Fibroblast of the aortic adventitia (primary cell): ENCODE measurements at places on chromosomes 13 and 19.

DNA sequence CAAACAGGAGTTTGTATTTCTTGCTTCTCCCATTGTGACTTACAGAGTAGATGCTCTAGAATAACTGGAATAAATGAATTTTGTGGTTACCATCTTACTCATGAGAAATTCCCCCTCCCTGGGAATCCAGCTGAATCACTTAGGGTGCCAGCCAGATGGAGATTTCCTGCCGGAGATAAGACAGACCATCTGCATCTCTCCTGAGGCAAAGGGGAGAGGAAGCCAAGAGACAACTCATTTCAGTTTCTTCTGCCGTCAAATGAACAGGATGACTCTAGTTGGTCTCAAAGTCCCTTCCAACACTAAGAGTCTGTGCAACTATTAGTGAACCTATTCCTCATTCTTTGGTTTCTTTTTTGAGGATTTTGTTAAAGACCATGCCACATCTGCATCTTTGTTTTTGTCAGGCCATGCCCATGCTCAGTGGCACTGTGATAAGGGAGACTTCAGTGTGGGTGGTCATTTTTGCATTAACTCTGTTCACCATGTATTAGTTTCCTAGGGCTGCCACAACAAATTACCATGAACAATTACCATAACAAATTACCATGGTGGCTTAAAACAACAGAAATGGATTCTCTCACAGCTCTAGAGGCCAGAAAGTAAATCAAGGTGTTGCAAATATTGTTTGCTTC is 112.8 kb downstream of the NDFIP2 start:
- peak; percentile 92 for DNase-seq

DNA sequence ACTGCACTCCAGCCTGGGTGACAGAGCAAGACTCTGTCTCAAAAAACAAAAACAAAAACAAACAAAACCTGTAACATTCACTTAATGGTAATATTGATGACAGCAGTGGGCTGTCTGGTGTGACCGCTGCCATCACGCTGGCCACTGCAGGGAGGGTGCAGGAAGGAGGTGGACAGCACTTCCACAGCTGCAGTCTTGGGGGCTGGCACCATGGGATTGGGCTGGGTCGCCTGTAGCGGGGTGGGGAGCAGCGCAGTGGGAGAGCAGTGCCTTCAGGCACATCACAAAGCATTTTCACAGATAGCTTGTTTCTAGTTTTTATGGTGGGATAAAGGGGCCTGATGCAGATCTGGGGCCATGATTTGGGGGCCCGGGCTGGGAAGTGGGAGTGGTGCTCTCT is 5.3 kb downstream of the IGFL4 start:
- no peak for DNase-seq

- DNase-seq = no peak
Measured at GRCh38 chr13:49271264-49271663, 23.5 kb downstream of the CDADC1 start.

GRCh38 chr13:72839831-72840426 is 58.0 kb downstream of the PIBF1 start:
- peak; percentile 48 for DNase-seq

DNA sequence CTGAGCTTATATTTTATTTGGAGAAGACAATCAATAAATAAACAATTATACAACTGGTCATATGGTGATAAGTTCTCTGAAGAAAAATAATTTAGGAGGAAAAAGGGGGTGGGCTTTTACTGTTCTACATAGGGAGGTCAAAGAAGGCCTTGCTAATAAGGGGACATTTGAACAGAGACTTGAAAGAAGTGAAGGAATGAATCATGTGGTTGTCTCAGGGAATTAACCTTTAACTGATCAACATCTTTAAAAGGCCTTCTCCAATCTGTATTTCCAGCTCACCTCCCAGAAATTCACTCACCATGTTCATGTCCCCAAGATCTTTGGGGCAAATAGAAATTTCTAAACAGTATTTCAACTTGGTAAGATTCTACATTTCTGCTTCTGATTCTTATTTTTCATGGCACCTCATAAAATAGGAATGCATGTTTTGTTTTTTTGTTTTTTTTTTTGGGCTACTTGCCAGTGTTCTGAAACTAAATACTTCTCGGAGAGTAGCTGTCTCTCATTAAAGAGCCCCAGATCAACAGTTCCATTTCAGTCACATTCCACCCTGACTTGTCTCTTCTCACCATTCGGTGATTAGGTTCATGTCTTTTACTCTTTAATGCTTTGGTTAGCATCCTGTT is 19.2 kb upstream of the LPAR6 start:
- peak; percentile 40 for DNase-seq

DNA sequence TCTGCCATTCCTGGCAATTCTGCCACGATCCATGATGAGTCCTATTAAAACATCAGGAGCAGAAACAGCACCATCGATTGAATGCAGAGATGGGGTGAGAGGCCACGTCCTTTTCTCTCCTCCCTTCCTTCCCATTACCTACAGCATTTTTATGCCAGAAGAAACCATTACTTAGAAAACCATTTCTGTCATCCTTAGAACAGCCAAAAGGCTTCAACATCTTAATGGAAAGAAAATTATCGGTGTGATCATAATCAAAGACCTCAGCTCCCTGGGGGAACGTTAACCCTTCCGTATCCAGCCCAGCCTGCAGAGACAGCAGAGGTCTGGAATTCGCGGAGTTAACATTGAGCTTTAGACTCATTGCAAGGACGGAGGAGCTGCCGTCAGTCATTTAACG is 56.0 kb upstream of the SIAH3 start:
- no peak for DNase-seq

GRCh38 chr13:20043207-20043925 is 84.8 kb downstream of the ZMYM2 start:
- no peak for DNase-seq

- no peak for DNase-seq
Measured at GRCh38 chr13:106490569-106491321, 44.7 kb downstream of the EFNB2 start.

DNA sequence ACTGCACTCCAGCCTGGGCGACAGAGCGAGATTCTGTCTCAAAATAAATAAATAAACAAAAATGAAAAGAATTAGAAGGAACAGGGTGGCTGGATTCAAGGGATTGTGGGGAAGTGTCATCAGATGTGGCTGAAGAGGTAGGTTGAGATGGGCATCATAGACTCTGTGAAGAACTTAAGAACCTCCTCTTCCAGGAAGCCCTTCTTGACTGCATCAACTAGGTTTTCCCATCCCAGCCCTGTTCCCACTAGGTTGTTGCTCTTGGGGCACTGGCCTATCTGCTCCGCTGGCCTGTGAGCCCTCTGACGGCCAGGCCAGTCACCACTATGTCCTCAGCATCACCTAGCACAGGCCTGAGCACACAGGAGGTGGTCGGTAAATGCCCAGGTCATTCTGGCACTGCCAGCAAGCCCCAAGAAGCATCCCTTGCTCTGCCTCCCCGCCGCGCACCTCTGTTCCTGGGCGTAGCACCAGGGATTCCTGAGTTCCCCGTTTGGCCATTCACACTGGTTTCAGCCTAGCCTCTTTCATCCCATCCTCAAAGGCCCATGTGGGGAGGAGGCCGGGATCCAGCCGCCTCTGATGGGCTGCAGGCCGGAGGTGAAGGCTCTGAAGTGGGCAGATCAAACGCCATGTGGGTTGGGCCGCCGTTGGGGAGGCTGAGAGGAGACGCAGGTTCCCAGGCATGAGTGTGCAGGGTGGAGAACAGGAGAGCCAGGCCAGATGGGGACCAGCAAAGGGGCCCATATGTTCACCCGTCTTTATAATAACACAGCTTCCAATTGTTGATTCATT is 27.6 kb upstream of the SLC1A5 start:
- no peak for DNase-seq

- no peak for DNase-seq
Measured at GRCh38 chr13:34347784-34348573, 530.0 kb downstream of the RFC3 start.

GRCh38 chr19:53906211-53907192 is 2.6 kb upstream of the CACNG7 start:
- DNase-seq = peak; percentile 23

DNA sequence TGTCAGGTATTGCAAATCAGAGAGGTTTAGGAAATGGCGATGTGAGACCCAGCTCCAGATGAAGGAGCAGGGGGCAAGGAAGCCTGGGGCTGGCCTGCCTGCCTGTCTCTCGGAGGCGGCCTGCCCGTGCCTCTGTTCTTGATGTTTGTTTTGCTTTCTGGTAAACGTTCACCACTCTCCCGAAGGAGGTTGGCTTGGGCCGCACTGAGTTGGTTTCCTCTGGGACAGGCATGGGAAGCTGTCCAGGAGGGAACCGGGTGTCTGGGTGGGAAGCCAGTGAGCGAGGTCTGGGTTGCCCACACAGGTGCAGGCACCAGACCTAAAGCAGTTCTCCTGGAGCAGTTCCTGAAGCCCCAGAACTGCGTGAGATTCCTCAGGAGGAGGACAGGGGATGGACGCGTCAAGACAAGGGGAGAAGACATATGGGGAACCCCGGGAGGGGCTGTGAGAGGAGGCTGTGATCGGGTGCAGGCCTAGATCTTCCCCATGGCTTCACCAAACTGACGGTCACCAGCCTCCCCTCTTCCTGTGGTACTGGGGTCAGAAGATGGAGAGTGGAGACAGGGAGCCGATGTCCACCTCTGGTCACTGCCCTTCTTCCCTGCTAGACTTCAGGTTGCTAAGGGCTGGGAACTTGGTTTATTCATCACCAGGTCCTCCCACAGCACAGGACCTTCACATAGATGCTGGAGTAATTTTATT is 15.2 kb downstream of the COL4A2 start:
- DNase-seq = no peak

DNA sequence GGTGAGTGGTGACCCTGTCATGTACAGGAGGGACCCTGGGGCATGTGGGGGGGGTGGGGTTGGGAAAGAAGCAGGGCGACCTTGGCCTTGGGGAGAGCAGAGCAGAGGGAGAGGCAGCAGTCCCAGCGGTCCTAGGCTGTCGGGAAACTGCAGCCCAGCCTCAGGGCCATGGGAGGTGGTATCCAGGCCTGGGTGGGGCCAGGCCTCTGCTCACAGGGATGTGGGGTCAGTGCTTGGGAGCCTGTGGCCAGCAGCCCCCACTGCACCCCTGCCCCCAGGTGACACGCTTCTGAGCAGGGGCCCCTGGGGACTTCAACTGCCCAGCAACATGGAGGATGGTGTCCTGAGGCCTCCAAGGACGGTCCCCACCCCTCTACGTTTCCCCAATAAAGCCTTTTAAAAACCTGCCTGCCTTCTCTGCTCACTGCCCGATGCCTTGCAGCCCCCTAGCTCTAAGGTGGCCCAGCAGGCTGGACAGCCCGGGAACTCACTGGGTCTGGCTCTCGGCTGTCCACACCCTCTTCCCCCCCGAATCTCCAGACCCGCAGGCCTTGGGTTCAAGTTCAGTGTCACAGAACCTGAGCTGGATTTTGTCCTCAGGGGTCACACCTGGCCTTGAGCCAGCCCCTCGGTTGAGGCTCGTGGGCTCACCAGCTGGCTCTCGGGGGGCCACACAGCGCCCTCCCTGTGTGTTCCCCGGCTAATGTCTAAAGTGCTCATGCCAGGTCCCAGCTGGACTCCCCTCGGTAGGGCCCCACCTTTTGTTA is 6.9 kb downstream of the PNKP start:
- no peak for DNase-seq

- no peak for DNase-seq
Measured at GRCh38 chr19:4795400-4795799, 3.9 kb downstream of the FEM1A start.

DNA sequence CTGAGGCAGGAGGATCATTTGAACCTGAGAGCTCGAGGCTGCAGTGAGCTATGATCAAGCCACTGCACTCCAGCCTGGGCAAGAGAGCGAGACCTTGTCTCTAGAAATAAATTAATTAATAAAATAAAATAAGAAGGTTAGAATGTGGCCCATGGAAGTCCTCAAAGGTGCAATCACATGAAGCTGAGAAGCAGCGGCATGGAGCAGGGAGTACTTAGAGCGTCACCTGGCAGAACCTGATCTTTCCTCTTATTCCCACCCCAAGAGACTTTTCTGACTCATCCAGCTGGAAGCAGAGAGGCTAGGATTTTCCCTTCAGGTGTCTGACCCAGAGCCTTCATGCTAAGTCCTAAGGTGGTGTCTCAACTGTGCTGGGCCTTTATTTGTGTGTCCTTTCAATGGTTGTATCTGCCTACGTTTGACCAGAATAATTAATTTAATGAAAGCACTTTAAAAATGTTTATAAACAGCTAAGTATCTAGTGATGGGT is 8.9 kb upstream of the MRPS31 start:
- DNase-seq = no peak

DNA sequence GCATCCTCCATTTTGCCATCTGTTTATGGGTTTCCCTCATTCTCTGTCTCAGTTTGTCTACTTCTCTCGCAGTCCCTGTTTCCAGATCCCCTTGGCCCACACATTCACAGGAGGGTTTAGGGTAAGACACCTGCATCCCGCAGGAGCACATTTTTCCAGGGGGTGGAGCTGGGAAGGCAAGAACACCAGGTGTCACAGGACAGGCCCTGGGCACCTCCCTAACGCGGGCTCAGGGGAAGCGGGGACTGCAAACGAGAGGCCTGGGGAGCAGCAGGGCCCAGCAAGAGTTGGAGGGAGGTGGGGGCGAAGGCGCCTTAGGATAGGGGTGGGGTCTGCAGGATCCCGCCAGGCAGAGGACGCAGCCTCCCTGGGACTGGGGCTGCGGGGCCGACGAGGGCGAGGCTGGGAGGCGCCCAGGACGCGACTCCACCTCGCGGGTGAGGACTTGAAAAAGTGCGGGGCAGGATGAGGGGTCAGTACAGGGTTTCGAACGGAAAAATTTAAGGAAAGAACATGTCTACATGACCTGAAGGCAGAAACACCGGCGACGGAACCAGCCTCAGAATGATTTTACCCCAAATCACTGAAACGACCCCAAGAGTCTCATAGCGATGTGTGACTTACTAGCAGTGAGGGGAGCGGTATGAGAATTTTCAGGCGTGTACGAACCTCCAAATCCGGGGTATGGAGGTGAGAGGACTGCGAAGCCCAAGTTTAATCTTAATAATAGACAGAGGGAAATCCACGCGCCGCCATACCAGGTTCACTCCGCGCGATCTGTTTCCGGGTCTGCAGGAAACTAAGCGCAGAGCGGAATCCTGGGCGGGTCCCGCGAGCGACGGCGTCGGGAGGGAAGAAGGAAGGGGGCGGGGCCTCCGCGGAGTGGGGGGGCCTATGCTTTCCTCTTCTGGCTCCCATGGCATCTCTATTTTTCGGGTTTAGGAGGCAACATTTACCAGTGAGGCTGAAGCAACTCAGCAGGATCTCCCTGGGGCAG is 7.1 kb upstream of the ERVV-2 start:
- peak; percentile 51 for DNase-seq

DNA sequence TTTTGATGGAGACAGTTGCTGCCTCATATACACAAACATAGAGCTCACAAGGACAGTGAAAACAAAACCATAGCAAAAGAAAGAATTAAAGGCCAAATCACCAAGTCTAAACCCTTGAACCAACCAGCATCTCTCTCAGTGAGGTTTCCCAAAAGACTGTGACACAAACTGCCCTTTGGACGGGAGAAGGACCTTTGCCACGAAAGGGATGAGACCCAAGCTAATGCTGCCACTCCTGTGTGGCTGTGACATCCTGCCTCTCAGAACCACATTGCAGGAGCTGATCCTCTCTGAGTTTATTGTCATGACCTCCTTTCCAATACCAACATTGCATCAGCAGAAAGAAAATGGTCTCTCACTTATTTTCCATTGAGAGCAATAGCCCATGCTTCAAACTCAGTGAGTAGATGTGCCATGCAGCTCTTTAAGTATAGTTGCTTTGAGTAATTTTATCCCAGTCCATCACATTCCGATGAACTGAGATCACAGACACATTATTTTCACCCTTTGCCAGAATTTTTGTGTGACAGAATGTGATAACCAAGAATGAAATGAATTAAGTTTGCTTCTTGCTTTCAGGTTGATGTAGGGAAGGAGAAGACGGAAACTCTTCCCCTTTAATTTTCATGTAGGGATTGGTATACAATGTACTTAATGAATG is 133.5 kb upstream of the IRS2 start:
- DNase-seq = peak; percentile 33

- peak; percentile 88 for DNase-seq
Measured at GRCh38 chr13:35988648-35989081, 142.5 kb downstream of the DCLK1 start.
